ENCODE measurements at places on chromosomes 3 and 15.
A peak's percentile ranks its signal among the peaks of the same experiment; 100 is the strongest.

- DNase-seq, result peak; percentile 63
These were observed 42.4 kb upstream of the SLC41A3 start for GRCh38 chr3:126126286-126126685.

- DNase-seq, result no peak
These were observed 20.9 kb upstream of the PHLDB2 start for GRCh38 chr3:111838133-111838532.

GRCh38 chr3:94709249-94709902 is 646.5 kb downstream of the NSUN3 start:
- DNase-seq, result no peak

DNA sequence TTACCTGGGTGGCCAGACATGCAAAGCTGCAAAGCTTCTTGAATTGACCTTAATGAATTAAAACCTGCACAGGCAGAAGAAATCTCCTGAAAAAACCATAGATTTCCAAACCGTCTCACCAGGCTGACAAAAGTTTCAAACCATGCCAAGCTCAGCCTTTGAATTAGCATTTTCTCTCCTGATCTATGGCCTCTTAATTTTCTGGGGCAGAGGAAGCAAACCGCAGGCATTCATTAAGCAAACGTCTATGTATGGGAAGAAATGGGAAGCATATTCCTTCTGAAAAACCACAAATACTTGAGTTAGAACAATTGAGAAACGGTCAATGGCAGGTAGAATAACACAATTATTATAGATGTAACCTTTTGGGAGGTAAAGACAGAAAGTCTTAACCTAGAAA is 500.2 kb upstream of the NR2F2 start:
- DNase-seq, result no peak

DNA sequence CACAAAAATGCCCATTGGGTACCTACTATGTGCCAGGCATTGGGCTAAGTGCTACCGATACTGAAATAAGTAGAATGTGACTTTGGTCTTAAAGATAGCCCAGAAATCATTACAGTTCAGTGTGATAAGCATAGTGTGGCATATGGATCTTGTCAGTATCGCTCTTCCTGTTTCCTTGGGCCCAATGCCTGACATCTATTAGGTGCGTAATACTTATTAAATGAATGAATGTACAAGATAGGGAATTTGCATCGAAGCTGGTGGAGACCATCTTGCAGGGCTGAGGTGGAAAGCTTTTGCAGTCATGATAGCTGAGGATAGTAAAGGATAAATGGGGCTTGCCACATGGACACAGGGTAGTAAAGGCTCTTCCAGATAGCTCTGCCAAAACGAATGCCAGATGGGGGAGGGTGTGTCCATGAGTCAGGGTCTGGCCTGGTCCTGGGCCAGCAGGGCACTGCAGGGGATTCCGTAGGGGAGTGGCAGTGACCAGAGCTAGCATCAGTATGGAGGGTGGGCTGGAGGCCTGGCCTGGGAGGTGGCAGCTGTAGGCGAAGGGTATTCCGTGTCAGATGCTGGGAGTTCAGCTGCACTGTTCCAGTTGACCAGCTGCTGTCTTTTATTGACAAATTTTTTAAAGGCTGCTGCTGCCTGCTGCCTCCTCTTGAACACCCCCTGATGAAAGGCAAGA is 23.5 kb downstream of the TSEN2 start:
- DNase-seq, result no peak

DNA sequence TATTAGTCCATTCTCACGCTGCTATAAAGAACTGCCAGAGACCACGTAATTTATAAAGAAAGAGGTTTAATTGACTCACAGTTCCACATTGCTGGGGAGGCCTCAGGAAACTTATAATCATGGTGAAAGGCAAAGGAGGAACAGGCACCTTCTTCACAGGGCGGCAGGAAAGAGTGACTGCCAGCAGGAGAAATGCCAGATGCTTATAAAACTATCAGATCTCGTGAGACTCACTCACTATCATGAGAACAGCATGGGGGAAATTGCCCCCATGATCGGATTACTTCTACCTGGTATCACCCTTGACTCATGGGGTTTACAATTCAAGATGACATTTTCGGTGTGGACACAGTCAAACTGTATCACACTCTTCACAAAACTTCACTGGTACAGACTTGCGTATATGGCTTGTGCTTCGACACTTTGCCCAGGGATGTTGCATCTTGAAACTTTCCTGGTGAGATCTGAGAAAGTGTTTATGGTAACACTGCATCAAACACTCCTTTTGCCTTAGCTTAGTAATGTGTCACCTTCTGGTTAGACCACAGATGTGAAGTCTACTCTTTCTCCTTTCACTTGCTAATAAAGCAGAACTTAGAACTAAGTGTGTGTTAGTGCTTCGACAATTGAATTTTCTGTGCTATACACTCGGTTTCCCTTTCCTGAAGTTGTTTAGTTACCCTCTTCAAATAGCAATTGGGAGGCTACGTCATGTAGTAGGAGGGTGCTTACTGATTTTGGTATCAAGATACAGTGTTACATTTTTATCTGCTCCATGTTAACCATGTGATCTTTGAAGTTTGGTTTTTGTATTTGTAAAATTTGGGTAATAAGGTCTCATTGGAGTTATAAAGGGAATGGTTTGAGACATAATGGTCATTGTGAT is 185.7 kb downstream of the LPP start:
- DNase-seq, result no peak

DNA sequence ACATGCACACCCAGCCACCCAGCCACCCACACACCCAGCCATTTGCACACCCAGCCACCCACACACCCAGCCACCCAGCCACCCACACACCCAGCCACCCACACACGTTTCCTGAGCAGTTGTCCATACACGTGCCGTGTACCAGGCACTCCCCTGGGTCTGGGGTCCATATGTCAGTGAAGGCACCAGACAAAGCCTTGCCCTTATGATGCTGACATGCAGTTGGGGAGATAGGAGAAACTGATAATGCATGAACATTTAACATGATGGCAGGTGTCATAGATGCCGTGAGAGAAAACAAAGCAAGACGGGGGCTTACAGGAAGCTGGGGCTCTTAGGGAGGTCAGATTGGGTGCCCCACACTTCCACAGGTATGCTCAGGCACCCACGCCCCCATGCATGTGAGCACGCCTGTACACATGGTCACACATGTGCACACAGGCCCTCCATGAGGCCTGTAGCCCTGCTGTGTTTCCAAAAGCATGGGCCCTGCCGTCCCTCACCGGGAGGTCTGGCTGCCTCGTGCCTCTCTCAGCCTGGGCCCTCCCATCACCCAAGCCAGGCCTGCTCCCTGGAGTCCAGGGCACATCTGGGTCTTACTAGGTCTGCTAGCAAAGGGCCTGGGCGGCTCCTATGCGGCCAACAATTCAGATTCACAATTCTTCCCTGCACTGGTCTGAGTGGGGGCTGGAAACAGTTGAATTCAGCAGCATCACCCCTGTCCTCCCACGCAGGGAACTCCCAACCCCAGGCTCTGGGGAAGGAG is 3.6 kb upstream of the DNAJB8 start:
- DNase-seq, result no peak

DNA sequence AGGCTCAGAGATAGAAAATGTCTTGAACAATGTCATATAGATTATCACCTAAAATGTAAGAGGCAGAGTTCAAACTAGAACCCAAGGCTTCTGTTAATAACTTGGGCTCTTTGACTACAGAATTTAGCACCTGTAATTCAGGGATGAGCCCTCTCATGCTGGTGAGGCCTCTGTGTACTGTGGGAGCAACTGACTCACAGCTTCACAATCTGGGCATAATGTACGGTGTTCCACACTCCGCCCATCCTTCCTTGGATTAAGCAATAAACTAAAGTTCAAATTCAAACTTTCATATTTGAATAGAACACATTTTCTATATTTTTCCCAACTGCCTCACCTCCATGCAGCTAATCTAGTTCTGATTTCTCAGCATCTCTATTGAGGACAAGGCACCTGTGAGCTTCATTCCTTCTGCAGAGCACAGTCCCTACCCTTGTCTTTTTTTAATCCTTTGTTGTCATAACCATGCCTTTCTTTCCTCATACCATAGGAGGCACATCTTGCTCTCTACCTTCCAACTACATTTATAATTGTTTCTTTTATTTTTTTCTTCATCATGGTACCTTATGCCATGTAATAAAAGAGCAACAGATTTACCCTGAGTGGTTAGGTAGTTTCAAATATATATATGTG is 392.1 kb downstream of the NLGN1 start:
- DNase-seq, result no peak

GRCh38 chr15:29731865-29732264 is 90.4 kb downstream of the TJP1 start:
- DNase-seq, result no peak

DNA sequence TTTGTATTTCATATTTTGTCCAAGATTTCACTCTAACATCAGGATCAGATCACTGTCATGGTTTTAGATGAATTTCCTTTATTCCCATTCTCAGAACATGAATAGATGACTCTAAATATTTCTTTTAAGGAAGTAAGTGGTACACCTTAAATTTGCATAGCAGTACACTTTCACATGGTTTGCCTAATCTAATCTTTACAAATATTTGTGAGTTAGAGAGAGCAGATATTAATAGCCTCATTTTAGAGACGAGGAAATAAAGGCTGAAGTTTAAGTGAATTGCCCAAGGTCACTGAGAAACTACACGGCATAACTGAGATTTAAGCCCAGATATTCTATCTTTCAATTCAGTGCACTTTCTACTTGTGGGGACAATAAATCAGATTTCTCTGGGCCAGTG is 14.2 kb downstream of the TERC start:
- no peak for DNase-seq

DNA sequence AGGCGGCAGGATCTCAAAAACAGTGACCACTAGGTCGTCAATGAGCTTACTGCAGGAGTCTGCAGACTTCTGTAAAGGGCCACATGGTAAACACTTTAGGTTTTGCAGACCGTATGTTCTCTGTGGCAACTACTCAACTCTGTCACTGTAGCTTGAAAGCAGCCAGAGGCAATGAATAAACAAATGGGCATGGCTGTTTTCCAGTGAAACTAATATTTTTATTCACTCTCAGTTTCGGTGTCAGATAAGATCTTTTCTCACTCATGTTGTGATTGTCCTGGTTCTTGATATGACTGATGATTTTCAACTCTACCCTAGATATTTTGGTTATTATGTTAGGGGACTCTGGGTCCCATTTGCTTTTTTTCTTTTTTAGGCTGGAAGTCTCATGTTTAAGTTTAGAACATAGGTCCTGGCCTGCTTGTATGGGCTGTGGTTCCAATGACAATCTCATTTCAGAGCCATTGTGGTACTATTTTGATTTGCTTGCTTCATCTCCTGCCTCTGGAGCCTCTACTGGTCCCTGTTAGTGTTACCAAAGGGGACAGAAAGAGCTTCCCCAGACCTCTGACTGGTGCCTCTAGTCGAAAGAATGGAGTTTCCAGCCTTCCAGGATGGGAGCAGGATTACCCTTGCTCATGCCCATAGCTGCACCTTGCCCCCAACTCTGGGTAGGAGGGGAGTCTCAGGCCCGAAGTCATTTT is 222.0 kb downstream of the STT3B start:
- DNase-seq, result no peak

GRCh38 chr3:102699819-102700140 is 265.0 kb downstream of the ZPLD1 start:
- DNase-seq, result no peak

DNA sequence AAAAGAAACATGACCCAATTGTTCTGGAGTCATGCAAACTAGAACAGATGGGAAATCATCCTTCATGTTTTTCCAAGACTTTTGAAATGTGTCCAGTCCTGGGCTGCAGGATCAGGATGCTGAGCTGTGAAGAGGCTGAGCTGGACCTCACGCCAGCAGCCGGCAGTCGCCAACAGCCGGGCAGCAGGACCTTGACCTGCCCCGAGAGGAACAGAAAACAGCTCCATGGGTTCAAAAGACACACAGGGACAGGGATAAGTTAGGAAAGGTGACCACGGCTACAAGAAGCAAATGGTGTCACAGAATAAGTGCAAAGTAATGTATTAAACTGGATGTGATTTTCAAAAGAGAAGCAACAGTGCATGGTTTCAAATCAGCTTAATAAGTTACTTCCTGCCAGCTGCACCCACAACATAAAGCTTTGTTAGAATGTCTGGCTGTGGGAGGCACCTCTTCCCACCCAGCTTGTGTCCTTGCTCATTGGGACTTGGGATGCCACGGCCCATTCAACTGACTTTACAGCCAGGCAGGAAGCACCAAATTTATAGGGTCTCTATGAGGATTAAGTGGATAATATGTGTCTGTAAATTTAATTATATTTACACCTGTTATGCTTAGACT is 266.4 kb downstream of the GABRG3 start:
- no peak for DNase-seq

DNA sequence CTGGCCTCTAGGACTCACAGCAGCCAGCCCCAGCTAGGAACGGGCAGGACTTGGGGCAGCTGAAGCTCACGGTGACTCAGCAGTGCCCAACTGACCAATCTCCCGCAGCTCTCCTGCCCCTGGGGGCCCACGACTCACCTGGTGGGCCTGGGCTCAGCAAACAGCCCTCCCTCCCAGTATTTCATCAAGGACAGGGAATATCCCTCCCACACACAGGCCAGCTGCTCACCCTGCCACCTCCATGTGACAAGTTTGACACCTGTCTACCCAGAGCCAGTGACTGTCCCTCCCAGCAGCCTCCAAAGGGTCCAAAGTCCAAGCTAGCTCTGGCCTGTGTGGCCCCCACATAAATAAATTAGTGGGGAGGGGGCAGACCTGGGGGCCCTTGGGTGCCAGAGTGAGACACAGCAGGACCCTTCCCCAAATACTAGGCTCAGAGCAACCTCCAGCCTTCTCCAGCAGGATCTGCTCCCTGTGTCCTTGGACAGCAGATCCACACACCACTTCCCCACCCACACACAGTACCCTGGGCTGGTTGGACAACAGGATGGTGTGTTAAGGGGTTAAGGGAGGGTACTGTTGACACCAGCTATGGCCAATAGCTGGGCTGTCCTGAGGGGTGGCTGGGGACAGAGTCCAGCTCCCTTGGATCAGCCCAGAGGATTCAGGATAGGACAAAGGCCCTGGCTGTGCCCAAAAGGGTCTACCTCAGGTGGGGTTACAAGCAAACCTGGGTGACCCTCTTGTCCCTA is 4.3 kb downstream of the GNAT1 start:
- no peak for DNase-seq
